ENCODE measurements at places on chromosomes 6 and 20.

GRCh38 chr20:46699651-46700359 lies 9.6 kb upstream of the SLC2A10 start:
- peak; percentile 28 for DNase-seq

GRCh38 chr20:62924442-62925075 lies 1.7 kb downstream of the DIDO1 start:
- no peak for DNase-seq

DNA sequence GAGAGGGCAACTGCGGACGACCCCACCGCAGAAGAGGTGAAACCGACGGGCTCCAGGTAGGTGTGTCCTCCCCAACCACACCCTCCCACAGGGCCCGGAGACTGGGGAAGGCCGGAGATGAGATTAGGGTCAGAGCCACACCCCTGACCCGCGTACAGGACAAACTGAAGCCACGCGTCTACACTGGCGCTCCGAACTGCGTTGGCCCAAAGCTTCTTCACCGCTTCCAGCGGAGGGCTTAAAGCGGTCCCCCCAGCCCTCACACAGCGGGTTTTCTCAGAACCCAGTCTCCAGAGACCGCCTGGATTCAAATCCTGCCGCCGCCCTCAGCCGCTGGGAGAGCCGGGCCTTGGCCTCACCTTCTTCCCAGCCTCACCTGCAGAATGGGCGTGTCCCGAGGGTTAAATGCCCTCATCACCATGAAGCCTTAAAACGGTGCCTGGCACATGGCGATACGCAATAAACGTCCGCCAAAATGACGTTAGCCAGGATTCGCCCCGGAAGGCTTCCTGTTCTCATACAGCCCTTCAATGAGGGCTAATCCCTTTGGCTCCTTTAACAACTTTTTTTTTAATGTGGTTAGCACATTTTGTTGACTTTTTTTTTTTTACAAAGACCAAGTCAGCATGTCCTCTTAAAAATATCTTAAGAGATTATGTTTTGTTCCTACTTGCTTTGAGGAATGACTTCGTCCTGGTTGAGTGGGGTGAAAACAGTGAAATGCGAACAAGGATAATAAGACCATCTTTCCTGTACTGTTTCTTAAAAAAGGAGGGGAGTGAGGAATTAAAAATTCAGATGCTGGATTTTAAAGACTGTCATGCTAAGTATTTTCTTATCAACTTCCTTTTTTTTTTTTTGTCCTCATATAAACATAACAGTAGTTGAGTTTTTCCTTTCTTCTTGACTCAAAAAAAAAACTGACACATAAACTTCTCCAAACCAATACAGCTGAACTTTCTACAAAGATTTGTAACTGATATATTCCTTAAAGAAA lies 15.1 kb upstream of the ZNF217 start:
- DNase-seq = no peak

- peak; percentile 37 for DNase-seq
Measured at GRCh38 chr6:82006027-82006738, 241.4 kb downstream of the IBTK start.

- DNase-seq = no peak
Measured at GRCh38 chr20:7665376-7665775, 274.9 kb downstream of the HAO1 start.

DNA sequence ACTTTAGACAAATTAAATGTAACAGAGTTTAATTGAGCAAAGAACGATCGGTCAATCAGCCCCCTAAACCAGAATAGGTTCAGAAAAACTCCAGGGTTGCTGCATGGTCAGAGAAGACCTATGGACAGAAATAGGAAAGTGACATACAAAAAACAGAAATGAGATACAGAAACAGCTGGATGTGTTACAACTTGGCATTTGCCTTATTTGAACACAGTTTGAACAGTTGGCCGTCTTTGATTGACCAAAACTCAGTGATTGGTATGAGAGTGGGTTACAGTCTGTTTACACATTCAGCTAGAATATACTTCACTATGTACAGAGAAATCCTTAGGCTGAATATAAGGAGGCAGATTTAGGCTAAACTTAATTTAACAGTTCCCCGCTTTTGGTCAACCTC lies 19.9 kb downstream of the SRSF6 start:
- no peak for DNase-seq

- DNase-seq = no peak
Measured at GRCh38 chr6:168658059-168658458, 217.1 kb downstream of the SMOC2 start.

GRCh38 chr20:45052698-45053429 lies 48.1 kb downstream of the KCNS1 start:
- no peak for DNase-seq

DNA sequence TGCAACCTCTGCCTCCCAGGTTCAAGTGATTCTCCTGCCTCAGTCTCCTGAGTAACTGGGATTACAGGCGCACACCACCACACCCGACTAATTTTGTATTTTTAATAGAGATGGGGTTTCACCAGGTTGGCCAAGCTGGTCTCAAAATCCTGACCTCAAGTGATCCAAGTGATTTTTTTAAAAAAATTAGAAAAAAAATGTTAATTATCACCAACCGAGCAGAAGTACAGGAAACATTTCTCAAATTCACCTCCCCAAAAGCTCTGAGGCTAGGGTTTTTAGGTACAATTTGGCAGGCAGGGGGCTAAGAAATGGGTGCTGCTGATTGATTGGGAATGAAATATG lies 14.9 kb upstream of the SLC22A16 start:
- no peak for DNase-seq

DNA sequence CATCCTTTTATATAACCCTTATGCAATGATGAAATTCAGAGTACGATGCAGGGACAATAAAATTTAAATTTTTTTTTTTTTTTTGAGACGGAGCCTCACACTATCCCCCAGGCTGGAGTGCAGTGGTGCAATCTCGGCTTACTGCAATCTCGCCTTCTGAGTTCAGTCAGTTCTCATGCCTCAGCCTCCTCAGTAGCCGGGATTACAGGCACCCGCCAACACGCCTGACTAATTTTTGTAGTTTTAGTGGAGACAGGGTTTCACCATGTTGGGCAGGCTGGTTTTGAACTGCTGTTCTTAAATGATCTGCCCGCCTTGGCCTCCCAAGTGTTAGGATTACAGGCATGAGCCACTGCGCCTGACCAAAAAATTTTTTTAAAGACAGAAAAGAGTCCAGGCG lies 15.2 kb downstream of the MTO1 start:
- DNase-seq = no peak

DNA sequence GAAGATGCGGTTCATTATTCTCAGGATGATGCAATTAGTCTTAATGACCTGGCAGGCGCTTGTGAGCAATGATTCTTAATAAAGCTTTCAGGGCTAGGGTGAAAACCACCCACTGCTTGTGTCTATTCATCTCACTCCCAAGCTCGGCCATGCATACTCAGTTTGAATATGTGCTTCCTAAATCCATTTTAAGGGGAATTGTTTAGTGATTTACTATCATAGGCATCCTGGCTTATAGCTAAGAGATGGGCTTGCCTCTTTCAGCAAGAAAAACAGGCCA lies 141.1 kb upstream of the SLC24A3 start:
- DNase-seq = no peak

DNA sequence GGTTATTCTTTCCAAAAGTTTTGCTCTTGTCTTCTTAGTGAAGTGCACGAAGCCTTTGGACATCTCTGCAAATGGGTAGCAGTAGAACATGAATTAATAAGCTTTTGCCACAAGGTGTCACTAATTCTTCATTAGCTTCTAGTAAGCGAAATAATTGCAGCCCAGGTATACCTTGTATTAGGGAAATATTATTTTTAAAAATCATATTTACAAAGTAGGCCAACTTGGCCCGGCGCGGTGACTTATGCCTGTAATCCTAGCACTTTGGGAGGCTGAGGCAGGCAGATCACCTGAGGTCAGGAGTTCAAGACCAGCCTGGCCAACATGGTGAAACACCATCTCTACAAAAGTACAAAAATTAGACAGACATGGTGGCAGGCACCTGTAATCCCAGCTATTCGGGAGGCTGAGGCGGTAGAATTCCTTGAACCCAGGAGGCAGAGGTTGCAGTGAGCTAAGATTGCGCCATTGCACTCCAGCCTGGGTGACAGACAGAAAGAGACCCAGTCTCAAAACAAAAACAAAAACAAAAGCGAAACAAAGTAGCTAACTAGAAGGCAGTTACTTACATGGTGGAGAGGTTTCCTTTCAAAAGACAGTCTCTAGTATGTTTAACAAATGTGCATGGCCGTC lies 8.8 kb upstream of the RSPH3 start:
- DNase-seq = no peak

GRCh38 chr6:90065173-90065572 lies 170.9 kb downstream of the GJA10 start:
- DNase-seq = no peak

DNA sequence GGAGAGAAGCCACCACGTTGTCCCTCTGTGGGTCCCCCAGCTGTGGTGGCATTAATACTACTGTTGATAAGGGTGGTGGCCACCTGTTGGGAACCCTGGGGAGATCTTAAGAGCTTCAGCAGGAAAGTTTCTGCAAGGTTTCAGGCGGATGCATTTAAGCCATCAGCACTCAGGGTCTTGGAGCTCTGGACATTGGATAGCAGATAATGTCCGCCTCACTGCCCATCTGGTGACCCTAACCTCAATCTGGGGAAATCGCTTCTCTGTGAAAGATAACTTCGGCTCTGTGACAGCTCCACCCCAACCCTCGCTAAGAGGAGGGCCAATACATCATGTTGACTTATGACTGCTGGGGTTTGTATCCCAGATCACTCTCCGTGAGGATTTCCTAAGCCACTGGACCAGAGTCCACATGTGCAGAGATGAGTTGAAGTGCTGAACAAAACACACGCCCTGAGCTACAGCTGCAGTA lies 92.9 kb downstream of the FOXC1 start:
- no peak for DNase-seq

GRCh38 chr6:83464381-83465140 lies 33.7 kb upstream of the ME1 start:
- DNase-seq = no peak

DNA sequence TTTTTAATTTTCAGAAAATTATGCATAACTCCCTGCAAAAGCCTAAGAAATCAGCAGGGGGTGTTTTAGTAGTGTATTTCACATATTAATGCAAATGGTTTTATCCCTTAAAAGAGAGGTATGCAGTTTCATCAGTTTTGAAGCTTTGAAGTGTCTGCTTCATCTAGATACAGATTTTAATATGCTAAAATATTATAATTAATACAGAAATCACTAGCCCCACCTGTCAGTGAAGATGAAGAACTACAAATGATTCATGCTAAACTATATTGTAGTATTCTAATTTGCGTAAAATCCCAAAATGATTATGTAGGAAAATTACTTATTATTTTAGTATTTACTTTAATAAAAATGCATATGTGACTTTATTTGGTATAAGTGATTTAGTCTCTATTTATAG lies 2.9 kb upstream of the TFB1M start:
- no peak for DNase-seq

DNA sequence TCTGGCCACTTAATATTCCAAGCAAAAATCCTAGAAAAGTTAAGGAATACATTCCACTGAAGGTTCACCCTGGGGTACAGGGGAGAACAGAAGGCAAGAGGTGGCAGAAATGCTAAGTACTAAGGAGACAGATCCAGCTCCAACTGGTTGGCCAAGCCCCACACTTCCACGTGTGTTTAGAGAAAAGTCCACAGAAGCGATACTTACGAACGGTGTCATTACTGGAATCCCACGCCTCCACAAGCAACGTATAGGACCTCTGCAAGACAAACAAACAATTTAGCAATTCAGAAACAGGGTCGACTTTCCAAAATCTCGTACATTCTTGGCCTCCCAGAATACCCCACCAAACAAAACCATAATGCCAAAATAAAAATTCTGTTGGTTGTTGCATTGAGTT lies 10.0 kb downstream of the JAG1 start:
- no peak for DNase-seq

GRCh38 chr20:51159303-51159702 lies 136.4 kb upstream of the KCNG1 start:
- DNase-seq = peak; percentile 78

- DNase-seq = no peak
Measured at GRCh38 chr6:129709196-129709768, 695 bp downstream of the ARHGAP18 start.

GRCh38 chr6:20092071-20092566 lies 120.2 kb downstream of the MBOAT1 start:
- DNase-seq = no peak

DNA sequence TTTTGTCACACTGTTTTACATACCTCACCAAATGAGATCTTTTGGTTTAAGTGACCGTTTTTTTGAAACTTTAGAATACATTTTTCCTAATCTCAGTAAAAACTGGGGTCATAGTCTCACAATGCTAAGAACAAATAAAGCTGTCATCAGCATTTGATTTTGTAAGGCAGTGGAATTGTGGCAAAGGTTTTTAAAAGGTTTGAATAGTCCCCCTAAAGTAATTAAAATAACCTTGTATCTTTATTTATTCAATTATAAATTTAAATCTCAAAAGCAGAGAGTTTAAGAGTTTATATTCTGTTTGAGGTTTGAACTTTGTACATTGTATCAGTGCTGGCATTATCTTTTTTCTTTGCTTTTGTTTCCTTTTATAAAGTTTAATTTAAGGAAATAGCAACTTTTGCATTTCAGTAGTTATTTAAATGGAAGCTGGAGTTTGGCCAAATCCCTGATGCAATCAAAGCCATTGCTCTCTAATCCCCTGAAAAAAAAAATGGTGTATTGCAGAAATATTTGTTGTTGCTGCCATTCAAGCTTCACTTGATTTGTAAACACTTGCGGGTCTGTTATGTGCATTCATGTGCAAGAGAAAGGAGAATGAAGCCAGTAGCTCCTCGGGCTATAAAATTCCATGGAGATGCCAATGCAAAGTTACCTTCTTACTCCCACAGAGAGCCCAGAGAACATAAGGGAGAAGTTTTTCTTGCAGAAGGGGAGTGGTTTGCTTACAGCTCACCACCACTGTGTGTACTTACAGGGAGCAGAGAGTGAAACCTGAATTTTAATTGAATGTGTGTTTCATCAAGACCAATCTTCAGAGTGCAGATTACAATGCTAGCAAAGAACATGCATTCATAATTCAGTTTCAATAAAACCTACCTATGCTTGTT lies 391.8 kb downstream of the ARHGAP18 start:
- no peak for DNase-seq

GRCh38 chr6:27295301-27296079 lies 16.6 kb downstream of the POM121L2 start:
- peak; percentile 51 for DNase-seq

DNA sequence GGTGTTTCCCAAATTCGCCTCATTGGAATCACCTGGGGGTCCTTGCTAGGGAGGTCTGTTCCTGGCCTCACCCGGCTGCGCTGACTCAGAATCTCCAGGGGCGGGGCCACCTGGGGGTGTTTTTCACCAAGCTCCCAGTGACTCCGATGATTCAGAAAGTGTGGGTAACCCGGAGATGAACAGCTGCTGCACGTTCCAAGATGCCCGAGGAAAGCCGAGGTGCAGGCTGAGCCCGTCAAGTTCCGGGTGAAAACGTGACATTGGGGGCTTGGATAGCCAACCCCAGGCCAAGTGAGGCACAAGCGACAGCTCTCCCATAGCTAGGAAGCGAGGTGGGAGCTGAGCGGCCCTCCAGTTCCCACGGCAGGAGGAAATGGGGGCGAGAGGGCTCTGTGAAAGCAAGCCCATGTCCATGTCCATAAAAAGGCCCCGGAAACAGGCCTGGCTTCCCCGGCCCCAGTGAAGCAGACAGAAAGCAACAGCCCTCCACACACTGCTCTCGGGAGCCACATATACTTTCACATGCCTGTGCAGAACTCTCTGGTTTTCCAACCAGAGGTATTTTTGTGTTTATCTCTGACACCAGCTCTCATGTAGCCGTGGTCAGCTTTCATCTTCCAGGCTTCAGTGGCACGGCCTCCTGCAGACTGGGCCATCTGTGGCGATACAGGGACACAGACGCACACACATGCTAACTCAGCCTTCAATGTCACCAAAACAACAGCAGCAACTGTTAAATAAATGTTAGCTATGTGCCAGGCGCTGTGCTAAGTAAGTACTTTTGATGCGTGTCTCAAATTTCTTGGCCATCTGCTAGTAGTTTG lies 90.7 kb upstream of the CCDC28A start:
- DNase-seq = no peak
